Fibroblast of upper back skin (primary cell): ENCODE measurements at places on chromosomes 5 and 9.

- DNase-seq, result no peak
These were observed 122.2 kb downstream of the AUH start for GRCh38 chr9:91239367-91240111.

DNA sequence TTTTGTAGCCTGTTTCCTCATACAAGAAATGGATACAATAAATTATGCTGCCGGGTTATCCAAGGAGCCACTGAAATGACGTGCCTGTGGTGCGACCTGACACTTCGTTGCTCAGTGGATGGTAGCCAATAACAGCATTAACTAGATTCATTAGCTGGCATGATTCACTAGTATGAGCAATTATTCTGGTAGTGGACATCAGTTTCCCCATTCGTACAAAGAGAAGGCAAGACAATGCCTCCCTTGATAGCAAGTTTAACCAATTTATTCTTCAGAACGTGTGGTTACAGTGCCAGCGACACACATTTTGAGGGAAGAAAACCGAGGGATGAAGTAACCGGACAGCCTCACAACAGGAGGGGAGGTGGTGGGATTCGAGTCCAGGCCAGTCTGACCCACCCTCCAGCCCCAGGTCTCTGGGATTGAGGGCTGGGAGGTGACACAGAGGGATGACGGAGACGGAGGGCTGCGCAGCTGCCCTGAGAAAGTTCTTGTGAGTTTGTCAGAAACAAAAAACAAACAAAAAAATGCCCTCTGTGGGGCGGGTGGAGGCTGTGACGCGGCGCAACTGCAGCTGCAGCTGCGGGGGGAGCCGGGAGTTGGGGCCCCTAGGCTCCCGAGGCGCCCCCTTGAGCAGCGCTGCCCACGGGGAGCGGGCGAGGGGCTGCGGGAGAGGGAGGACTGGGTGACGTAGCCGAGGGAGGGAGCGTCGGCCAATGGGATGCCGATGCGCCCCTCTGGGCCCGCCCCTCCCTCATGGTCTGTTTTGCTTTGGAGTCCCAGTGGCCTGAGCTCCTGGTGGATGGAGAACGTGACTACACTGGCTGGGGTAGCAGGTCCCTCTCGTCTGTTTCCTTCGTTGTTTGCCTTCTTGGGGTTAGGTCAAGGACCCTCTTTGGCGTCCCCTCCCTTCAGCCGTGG lies 10.9 kb downstream of the LHX2 start:
- DNase-seq, result no peak

GRCh38 chr5:144083185-144083584 lies 87.3 kb downstream of the YIPF5 start:
- no peak for DNase-seq

GRCh38 chr5:95022967-95023695 lies 261.8 kb downstream of the MCTP1 start:
- DNase-seq, result no peak

GRCh38 chr5:92838253-92838652 lies 742.8 kb downstream of the NR2F1-AS1 start:
- DNase-seq, result no peak

- no peak for DNase-seq
These were observed 2.7 kb downstream of the LCN9 start for GRCh38 chr9:135665795-135666189.

- DNase-seq, result no peak
These were observed 139.1 kb upstream of the OTULINL start for GRCh38 chr5:14442536-14442935.

DNA sequence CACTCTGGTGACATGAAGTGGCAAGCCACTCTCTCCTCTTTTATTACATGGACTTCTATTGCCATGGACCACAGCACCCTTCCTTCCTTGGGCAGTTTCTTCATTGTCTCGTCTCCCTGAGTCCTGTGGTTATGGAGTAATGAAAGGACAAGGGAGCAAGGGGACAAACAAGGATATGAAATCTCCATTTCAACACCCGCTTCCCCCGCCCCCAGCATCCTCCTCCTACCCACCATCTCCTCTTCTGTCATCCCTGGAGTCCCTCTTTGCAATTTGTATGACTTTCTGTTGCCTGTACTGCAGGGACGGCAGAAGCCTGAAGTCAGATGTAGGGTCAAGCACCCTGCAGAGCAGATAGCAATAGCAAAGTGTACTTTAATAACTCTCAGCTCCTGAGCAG lies 300.7 kb upstream of the CLINT1 start:
- DNase-seq, result no peak

DNA sequence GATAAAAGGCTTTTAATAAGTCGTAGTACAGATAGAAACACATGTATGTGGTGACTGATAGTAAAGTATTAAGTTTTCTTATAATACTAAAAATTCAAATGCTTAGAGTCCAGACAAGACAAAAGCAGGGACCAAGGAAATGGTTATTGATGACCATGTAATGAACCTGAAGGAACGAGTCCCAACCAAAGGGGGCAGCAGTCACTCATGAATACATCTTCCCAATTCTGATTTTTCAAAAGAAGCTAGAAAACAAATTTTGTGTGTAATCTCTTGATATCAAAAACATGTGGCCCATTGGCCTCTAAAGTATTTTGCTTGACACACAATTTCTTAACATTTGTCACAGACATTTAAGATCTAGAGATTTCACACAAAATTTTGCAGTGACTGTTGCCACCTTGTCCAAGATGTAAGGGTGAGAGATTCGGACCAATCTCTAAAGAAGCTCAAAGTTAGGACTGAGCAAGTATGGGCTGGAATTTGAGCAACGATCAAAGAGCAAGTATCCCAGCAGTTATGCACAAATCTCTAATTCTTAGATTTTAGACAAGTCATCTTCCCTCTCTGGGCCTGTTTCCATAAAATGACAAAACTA lies 66.8 kb downstream of the ARL15 start:
- peak; percentile 55 for DNase-seq

GRCh38 chr5:75405296-75405695 lies 68.3 kb downstream of the HMGCR start:
- DNase-seq, result peak; percentile 28

- no peak for DNase-seq
These were observed 153.5 kb downstream of the TTLL11 start for GRCh38 chr9:121939643-121940042.

DNA sequence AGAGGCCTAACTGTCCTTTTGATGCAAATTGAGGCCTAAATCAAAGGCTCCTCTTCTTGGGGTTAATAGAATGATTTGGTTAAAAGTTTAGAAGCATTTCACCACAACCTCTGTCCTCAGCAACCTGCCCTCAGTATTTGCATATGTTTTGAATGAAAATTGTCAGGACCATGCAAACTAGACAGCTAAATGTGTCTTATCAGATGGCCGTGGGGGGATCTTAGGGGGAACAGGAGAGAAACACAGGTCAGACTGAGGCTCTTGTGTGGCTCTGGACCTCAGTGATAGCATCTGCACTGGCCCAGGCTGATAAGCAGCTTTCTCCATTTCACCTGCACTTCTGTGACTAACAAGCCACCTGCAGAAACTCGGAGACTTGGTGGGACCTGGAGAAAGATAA lies 49.0 kb downstream of the FOXI1 start:
- DNase-seq, result no peak
